Stimulated activated CD8-positive, alpha-beta memory T cell treated with anti-CD3 and anti-CD28 coated beads, Interleukin-4, amount 100 ng/mL, for 1 hour (primary cell): ENCODE measurements at places on chromosomes 5 and 9.

DNA sequence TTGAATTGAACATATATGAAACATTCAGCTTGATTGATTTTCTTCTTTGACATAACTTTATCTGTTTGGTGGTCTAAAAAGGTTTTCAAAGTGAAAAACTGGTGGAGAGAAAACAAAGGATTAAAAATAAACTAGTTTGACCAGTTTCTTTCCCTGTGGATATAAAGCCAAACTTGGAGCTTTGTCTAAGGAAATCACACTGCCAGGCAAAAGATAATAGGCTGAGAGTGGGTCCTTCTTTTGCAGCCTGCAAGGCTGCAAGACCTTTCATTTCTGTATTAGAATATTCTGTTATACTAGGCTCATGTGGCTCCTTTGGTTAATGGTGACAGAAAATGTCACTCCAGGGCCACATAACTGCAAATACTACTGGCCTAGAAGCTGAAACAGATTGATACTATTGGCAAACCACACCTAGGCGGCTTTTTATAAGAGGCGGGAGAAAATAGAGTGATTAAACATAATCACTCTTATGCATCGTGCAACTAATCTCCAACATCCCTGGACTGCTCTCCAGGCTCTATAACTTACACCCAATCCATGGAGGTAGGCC lies 129.1 kb upstream of the ZNF462 start:
- DNase-seq = no peak

DNA sequence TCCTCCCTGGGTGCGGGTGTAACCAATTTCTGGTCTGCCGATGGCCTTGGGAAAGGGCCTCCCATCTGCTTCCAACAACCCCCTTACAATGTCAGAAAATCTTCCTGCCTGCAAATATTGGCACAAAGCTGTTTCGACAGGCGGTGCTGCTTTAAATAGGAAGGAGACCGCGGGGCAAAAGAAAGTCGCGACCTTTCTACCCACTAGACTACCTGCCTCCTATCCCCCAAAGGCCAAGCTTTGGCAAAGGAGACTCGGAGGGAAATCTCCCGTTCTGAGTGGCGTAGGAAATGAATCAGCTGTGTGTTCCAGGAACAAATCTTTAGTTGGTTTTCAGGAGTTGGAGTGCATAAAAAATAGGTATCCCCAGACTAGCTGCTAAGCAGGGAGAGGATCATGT lies 36.8 kb upstream of the NFIB start:
- no peak for DNase-seq

GRCh38 chr5:36679221-36679989 lies 73.0 kb downstream of the SLC1A3 start:
- DNase-seq = no peak

- no peak for DNase-seq
Observed at GRCh38 chr5:150038547-150038946, 38.0 kb downstream of the HMGXB3 start.

GRCh38 chr5:55865831-55866230 lies 14.7 kb downstream of the IL31RA start:
- DNase-seq = no peak

DNA sequence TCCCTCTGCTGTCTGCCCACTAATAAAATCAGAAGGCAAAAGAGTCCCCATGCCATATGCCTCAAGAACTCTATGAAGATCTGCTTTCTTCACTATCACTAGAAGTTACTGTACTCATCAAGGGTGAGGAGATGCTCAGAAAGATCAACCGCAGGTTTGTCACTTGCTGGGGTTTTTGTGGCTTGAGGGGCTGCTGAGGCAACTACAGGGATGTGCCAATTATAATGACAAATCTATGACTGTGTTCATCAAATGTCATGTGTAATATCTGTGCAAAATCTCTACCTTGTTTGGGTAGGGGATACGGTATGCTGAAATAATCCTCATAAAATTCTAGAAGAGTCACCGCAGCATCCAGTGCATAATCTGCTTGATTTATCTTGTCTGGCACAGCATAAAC lies 13.0 kb downstream of the ERAP1 start:
- DNase-seq = no peak

- no peak for DNase-seq
Observed at GRCh38 chr5:55701462-55702103, 10.5 kb downstream of the SLC38A9 start.

- DNase-seq = no peak
Observed at GRCh38 chr9:111366978-111367377, 37.0 kb upstream of the OR2K2 start.

- DNase-seq = no peak
Observed at GRCh38 chr9:120152295-120152694, 427.7 kb downstream of the CDK5RAP2 start.

GRCh38 chr9:132798817-132799790 lies 79.0 kb downstream of the AK8 start:
- DNase-seq = no peak

DNA sequence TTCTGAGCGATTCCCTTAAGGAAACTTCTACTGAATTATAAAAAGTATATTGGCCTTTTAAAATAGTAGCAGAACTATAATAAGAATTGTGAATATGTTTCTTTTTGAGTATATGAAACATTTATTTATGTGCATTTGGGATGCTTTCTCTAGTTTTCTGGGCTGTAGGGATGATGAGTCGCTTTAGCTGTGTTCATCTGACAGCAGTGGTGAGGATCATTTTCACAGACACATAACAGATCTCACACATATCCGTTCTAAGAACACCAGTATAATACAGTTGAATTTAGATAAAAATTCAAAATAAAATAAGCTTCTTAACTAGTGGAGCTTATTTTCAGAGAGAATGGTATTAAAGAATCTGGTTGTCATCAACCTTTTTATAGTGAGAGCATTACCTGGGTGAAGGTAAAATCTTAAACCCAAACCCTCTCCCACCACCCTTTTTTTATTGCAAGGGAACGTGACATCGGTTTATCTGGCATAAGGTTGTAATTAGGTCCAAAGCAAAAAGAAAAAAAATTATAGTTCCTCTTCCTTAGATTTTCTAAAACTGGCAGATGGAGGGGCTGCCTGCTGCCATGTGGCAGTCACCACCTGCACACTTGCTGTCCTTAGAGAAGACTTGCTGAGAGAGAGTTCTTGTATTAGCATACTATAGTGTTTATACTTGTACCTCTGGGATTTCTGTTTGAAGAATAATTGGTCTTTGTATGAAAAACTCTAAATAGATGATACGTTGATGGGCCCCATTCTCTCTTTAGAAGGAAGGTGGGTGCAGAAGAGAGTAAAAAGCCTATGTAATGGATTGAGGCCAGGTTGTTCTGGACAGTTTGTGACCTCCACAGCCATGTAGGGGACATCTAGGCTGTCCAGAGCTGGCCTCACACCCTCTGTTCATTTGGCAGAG lies 86.8 kb downstream of the CAMK4 start:
- no peak for DNase-seq

- DNase-seq = no peak
Observed at GRCh38 chr9:9091387-9091786, 1291.8 kb upstream of the DMAC1 start.

DNA sequence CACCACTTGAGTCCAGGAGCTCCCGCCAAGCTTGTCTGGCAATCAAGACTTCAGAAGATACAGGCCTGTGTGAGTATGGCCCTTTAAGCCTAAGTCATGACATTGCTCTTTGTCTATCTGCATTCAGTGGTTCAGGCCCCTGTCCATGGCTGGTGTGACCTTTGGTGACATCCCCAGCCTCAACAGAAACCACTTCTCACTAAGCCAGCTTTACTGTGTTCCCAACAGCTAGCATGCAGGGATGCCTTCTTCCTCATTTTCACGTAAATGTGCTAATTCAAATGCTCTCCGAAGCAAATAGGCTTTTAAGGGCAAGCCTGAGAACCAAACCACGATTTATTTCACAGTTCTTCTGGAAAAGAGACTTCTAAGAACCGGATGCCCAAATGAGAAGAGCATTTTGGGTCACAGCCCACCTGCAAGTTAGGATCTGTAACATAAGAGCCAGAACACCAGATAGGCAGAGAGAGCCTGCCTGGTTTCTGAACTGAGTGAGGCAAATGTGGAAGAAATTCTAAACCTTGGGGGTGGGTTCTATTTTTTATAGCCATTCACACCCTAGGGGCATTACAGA lies 14.9 kb downstream of the CD180 start:
- DNase-seq = no peak

GRCh38 chr5:168693883-168694282 lies 114.7 kb upstream of the PANK3 start:
- DNase-seq = no peak

GRCh38 chr9:121286973-121287741 lies 19.2 kb downstream of the GSN start:
- DNase-seq = no peak

GRCh38 chr5:97044052-97044451 lies 98.4 kb downstream of the LIX1 start:
- no peak for DNase-seq

DNA sequence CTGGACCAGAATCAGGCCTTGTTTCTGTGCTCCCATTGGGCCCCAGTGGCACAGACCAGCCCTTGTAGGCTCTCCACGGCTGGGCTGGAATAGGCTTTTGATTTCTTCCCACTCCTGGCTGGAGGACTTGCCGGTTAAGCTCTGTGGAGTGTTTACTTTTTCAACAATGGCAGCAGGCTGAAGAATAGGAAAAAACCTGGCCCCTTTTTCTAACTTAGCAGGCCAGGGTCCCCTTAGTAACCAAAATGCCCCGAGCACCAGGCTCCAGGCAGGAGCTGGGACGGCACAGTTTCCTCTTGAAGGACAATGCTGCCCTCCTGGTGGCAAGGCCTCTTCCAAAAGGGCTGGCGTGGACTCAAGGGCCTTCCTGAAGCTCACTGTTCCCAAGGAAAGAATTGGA lies 230.3 kb downstream of the CRB2 start:
- DNase-seq = no peak

DNA sequence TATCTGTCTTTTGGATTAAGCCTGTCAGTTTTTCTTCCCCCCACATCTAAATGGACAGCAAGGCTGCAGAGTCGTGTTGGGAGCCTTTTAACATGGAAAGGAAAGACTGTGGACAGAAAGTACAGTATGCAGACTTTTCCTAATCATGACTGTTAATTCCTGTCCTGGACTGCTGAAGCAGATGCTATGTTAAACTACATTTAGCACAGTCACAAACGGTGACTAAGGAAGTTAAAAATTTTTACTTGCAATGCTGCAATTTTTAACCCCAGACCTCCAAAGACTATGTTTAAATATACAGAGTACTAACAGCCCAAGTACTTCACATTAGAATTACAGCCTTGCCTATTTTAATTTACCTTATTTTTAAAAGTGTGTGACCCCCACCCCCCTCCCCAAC lies 51.8 kb downstream of the ELAVL2 start:
- DNase-seq = no peak
